Thoracic aorta (tissue), 2 donors: ENCODE measurements at places on chromosomes 5 and 9. TPM values are rescaled to one million over a fixed set of nuclear protein-coding genes. Genes with fewer than 3 reads are reported as not detected.

- DNase-seq = peak; percentile 4
Observed at GRCh38 chr5:31809050-31809870, 170.3 kb downstream of the PDZD2 start.

- no peak for DNase-seq
Observed at GRCh38 chr9:82883436-82883835, 179.5 kb downstream of the RASEF start.

GRCh38 chr5:31107091-31107518 is 86.4 kb upstream of the CDH6 start:
- DNase-seq = no peak

- DNase-seq = no peak
Observed at GRCh38 chr5:88836195-88836838, 46.7 kb downstream of the MEF2C start.

- no peak for DNase-seq
Observed at GRCh38 chr5:172871982-172872381, 37.9 kb downstream of the ERGIC1 start.

- DNase-seq = no peak
Observed at GRCh38 chr5:16809010-16809394, 127.1 kb downstream of the MYO10 start.

- DNase-seq = no peak
Observed at GRCh38 chr5:113487781-113488644, at the start of gene MCC. TSS of gene MCC (minus strand) at chr5:113488453.

GRCh38 chr9:129283705-129284606 is 105.9 kb upstream of the IER5L start:
- DNase-seq = no peak

PCDHB7 gene
- 4.2 TPM for total RNA-seq

ZNF483 gene
- 9.7 TPM for total RNA-seq

- no peak for DNase-seq
Observed at GRCh38 chr9:133727277-133727875, 10.8 kb downstream of the SARDH start.

CATSPER3 gene
- not detected for total RNA-seq

- DNase-seq = no peak
Observed at GRCh38 chr9:136211441-136212344, 6.8 kb upstream of the LHX3 start.

ERCC6L2 gene
- 53.4 TPM for total RNA-seq

GRCh38 chr9:115923903-115924668 is 229.5 kb upstream of the PAPPA start:
- no peak for DNase-seq

- no peak for DNase-seq
Observed at GRCh38 chr9:108617676-108618075, 238.1 kb downstream of the ACTL7B start.

SLC25A2 gene
- total RNA-seq = 2.0 TPM

- no peak for DNase-seq
Observed at GRCh38 chr5:141100243-141100805, at the start of gene PCDHB3. TSS of gene PCDHB3 (plus strand) at chr5:141100473. CDS start at chr5:141100650, 177 bp downstream.

- DNase-seq = no peak
Observed at GRCh38 chr5:80740999-80741398, 86.2 kb upstream of the DHFR start.

BTNL3 gene
- not detected for total RNA-seq

FAM78A gene
- 5.7 TPM for total RNA-seq

DNA sequence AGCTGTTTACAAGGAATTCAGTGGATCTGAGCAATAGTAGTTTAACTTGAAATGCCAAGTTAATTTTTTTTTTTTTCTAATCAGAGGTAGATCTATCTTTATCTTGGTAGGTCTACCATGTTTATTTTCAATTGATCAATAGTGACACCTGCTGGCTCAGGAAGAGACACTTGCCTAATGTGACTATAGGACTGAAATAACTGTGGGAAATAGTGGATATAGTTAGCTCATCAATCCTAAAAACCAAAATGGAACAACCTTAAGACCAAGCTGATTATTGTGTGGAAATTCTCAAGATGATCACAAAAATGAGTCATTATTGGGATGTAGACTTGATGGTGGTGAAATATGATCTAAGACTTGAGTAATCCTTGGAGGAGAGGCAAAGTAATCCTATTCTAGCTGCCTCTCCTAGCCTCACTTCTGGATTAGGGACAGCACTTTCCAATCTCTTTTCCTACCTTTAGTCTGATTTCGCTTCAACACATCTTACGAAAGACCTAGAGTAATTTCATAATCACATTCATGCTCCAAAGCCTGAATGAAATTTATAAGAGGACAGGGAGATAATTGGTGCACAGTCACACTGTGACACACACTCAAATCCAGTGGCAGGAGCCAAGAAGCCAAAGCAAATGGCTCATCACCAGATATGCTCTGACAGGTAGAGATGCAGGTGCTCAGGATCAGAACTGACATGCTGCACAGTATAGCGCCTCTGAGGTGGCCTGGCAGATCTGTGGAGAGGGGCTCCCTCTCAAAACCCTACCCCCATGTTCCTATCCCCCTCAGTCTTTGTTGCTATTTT is 156.3 kb downstream of the HMHB1 start:
- no peak for DNase-seq

LRRTM2 gene
- total RNA-seq = 0.27 TPM

IL33 gene
- 69.7 TPM for total RNA-seq

DNA sequence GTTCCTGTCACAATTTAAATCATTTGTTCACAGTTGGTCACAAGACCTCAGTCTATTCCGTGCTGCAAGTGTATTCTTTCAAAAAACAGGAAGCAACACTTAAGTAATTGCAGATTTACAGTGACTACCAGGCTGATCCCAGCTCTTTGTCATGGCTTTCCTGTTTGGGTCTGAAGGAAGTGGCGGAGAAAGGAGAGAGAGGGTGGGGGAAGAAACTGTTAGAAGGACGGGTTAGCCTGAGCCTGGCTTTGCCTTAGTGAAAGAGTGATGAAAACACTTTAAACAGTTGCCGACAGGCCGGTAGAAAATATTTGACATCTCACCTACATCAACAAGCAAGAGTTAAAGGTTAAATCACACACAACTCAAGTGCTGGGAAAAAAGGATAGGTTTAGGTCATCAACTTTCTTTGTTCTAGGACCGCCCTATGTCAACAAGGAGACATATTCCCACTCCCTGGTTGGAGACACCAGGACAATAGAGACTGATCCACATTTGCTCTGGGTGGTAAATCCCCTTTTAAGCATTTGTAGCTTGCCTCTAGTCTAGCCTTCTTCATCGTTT is 102.2 kb upstream of the DAB2 start:
- no peak for DNase-seq

SH3GL2 gene
- total RNA-seq = not detected

MELK gene
- 2.2 TPM for total RNA-seq

SLC34A1 gene
- total RNA-seq = not detected

- no peak for DNase-seq
Observed at GRCh38 chr5:9473624-9474023, 72.3 kb downstream of the SEMA5A start.

CSF2 gene
- not detected for total RNA-seq

DNA sequence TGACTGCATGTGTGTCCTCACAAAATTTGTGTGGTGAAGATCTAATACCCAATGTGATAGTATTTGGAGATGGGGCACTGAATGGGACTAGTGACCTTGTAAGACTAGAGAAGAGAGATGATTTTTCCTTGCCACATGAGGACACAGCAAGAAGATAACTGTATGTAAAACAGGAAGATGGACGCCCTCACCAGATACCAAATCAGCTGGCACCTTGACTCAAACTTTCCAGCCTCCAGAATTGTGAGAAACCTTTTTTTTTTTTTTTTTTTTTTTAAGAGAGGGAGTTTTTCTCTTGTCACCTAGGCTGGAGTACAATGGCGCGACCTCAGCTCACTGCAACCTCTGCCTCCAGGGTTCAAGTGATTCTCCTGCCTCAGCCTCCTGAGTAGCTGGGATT is 40.3 kb downstream of the UBTD2 start:
- no peak for DNase-seq

DNA sequence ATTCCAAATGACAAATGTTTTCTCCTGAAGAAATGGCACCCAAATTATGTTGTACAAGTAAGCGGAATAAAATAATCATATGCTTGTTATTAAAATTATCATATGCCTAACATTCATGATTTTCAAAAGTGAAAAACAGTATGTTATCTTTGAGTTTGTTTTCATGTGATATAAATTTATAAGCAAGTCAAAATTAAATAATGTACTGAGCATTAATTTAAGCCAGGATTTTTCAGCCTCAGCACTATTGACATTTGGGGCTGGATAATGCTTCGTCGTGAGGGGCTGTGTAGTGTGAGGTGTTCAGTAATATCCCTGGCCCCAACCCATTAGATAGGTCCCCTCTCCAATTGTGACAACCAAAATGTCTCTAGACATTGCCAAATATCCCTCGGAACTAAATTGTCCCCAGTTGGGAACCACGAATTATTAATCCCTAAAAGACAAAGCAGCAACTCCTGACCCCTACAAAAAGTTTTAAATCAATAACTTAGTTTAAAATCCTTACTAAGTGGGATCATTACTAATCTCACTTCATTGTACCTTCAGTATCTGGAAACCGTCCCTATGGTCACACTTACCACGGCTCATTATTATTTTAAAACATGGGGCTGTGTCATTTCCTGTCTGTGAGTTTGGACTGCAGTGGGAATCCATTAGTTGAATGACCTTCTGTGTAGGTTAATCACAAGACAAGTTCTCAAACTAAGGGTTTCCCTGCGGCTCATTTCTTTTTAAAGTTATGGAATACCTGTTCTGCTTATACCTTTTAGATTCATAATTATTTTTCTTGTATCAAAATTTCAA is 1.3 kb upstream of the NNT start:
- DNase-seq = no peak
